ENCODE measurements at places on chromosomes 3 and 15.

- no peak for DNase-seq
These were observed 525 bp upstream of the MCCC1 start for GRCh38 chr3:183099838-183100204.

DNA sequence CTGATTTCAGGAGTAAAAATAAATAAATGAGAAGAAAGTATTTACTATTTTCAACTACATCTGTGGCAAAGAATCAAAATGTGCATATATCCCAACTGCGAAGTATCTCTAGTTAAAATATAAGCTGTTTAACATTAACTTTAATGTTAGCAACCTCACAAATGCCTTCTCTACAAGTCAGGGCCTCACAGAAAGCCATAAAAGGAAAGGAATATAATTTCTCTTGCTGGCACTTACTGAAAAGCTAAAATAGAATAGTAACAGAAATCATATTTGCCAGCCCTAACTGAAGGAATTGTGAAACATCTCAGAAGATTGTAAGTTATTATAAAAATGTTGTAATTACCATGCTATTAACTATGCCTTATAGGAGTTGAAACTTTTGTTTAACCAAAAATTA lies 65.1 kb upstream of the MBNL1 start:
- DNase-seq, result no peak

- DNase-seq, result no peak
These were observed 868.6 kb downstream of the TBL1XR1 start for GRCh38 chr3:176328666-176329065.

- no peak for DNase-seq
These were observed 52.4 kb downstream of the ATP8B4 start for GRCh38 chr15:50066666-50067065.

DNA sequence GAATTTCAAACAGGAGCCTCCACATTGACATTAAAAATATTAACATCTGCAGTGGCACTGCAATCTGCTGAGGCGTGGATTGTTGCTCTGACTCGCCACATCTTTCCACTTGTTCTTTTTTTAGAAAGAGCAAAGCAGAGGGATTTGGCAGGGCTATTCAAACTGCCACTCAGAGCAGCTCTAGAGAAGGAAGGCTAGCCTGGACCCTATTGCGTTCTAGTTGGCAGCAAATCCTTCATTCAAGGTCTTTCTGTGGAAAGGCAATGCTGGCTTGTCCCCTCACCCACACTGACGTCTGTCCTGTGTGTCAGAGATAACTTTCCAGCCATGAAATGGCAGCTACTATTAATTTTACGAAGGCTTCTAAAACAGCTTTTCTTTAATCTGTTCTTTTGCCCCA lies 483.2 kb upstream of the SGO1 start:
- DNase-seq, result no peak

GRCh38 chr3:73270839-73271483 lies 209.5 kb downstream of the EBLN2 start:
- no peak for DNase-seq

GRCh38 chr3:190432216-190432615 lies 17.5 kb downstream of the TMEM207 start:
- no peak for DNase-seq

DNA sequence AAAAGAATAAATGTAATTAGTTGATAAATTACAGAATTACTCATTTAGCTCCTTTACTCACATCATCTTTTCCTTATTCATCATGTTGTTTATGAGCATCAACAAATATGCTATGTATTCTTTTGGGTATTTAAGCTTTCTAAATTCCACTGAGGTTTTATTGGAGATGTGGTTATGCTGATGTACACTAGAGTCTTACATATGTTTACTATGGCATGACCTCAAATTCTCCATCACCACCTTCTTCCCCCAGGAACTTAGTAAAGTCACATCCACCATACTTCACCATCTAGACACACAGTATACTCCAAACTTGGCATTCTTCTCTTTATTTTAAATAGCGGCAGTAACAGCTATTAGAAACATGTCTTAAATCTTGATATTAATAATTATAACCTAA lies 74.1 kb upstream of the MELTF start:
- no peak for DNase-seq

DNA sequence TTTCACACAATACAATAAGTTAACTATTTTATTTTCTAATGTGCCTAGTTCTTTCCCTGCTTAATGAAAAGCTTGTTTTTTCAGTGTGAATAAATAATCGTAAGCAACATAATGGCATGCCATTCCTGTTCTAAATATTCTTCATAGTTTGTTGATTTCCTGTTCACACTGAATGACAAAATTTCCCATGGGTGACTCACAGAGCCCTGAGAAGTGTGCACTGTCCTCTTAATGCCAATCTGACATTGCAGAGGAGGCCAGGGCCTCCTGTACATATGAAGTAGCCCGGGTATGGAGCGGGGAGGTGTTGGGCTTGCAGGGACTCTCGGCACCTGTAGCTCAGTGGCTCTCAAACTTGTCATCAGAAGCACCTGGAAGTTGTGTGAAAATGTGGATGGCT lies 24.3 kb downstream of the CCR3 start:
- no peak for DNase-seq

- DNase-seq, result no peak
These were observed 364 bp upstream of the CADPS start for GRCh38 chr3:62875558-62876002.

Data from RWPE2 (cell line).